ENCODE measurements at places on chromosomes 2 and 18. TPM values are rescaled to one million over a fixed set of nuclear protein-coding genes. Genes with fewer than 3 reads are reported as not detected.

The HRH4 gene
- not detected for total RNA-seq

The RNU2-63P gene
- total RNA-seq = not detected

The REEP1 gene
- not detected for total RNA-seq

The GPC1 gene
- total RNA-seq = 270 TPM

The FIGN gene
- 0.36 TPM for total RNA-seq

The RAD51AP2 gene
- not detected for total RNA-seq

The TEX44 gene
- total RNA-seq = not detected

The NCKAP5 gene
- total RNA-seq = not detected

The BMP10 gene
- not detected for total RNA-seq

The RPIA gene
- total RNA-seq = 3.9 TPM

The DOK6 gene
- 3.1 TPM for total RNA-seq

The APCDD1 gene
- 9.2 TPM for total RNA-seq

The SIX3 gene
- not detected for total RNA-seq

The RAB31 gene
- 40.4 TPM for total RNA-seq

The TLX2 gene
- total RNA-seq = not detected

The TDRD15 gene
- total RNA-seq = not detected

The MEP1B gene
- not detected for total RNA-seq

The EFHD1 gene
- 2.1 TPM for total RNA-seq

The SLC38A11 gene
- not detected for total RNA-seq

The EVA1A gene
- total RNA-seq = 11.9 TPM

The GPR45 gene
- not detected for total RNA-seq

The SAG gene
- not detected for total RNA-seq

All from cardiac atrium fibroblast (primary cell).